ENCODE measurements at places on chromosomes 2 and 18.

DNA sequence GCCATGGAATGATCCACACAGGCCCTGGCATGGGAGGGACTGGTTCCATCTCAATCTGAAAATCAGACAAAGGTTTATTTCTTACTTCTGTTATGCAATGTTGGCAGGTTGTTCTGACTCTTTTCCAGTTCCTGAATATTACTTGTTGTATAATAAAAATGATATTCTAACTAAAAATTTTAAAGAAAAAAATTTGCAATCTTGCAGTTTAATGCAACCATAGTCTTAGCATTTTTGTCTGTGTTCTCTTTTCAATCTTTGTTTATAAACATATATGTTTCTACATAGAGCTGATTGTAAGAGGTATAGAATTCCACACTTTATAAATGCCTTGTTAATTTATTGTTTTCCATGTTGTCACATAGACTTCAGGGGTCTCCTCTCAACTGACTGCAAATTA is 143.4 kb downstream of the RPIA start:
- no peak for DNase-seq

DNA sequence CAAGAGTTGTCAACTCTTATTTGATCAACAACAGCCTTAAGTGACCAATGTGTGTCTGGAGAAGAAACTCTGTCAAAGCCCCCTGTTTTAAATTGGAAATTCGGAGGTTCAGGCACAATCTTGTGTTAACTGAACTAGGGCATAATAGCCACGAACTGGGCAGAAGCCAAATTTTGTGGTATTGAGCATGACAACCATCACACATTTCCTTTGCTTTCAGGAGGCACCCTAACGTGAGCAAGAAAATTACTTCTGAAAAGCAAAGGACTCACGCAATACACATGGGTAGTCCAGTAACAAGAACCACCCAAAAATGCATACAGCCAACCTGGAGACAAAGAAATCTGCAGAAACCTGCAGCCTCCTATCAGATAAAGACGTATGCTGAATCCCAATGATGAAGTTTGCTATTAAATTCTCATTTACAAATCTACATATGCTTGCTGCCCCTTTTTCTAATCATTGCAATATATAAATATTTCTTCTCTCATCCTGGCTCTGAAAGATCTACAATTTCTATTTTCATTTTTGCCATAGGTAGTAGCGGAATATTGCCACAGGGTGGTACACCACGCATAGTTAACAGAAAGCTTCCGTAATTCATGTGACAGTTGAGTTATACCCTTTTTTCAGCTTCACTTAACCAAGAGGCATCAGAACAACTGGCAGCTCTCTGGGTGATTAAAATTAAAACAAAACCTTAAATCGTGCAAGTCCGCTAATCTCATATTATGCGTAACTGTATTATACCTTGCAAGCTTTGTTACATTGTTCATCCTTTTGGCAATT is 495.8 kb downstream of the NRXN1 start:
- no peak for DNase-seq

DNA sequence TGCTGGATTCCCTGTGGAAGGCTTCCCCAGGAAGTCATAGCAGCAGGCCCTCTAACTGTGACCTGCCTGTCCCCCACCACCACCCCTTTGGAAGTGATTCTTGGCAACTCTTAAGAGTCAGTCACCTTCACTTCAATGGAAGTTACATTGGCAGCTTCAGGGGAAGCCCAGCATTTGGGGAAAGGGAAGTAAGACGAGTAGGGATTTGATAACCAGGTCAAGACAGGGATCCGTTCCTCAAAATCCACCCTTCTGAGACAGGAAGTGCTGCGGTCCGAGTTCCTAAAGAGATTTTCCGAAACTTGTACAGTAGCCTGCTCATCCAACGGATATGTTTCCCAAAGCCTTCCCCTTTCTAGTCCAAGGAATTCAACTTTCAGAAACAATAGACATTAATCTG is 54.2 kb downstream of the MRPL35 start:
- no peak for DNase-seq

DNA sequence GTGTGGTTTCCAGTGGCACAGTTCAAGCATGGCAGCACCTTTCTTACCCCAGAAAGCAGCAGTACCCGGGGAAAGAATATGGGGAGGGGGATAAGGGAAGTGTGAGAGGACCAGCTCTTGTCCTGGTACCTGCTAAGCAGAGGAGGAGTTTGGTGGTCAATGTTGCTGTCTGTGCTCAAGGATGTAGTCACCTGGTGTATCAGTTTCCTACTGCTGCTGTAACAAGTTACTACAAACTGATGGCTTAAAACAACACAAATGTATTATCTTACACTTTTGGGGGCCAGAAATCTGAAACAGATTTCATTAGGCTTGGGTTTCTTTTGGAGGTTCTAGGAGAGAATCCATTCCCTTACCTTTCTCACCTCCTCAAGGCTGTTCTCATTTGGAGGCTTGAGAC is 77.5 kb downstream of the VSNL1 start:
- DNase-seq: no peak

DNA sequence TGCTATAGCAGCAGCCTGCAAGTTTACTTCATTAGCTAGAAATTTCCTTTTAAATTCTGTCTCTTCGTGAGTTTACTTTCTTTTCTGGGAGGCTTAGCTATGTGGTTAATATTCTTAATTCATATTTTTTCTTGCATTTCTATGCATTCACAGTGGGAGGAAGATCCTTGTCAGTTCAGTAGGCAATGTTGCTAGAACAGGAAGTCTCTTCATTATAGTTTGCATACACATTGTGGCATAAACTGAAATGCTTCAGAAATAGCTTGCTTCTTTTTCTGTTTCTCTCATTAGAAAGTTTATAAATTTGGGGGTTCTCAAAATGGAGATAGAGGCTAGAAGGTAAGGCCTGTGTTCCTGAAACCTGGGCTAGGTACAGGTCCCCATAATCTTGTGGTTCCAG is 8.1 kb upstream of the ARHGAP15 start:
- DNase-seq: no peak

DNA sequence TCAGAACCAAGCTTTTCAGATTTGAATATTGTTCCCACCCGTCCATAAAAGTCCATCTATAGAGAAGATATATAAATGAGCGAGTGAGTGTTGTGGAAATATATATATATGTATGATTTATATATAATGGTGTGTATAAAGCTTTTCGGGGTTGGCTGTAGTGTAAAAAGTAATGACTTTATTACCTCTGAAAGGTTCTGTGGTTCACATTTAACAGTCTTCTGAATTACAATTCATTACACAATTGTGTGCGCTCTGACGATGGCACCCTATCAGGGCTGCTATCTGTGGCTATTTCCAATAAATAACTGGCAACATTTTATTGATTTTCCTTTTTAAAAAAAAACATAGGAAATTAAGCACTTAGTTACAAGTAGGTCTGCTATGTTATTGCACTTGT is 2.7 kb upstream of the BCL11A start:
- DNase-seq: no peak
